ENCODE measurements at places on chromosomes 7 and 10.

DNA sequence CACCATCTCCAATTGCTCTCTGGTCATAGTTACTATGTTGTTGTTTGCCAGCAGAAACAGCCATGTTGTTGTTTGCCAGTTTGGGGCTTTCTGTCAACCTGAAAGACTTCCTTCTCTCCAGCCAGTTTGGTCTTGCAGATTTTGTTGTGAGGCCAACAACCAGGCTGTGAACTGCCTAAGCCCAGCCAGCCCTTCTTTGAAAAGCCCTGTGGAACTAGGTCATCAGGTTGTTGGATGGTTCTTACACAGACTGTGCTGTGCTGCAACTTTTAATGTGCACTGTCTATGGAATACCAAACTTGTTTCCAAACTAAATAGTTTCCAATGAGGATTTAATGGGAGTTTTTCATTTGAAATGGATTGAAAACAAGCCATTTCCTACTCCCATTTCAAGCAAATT, 592.7 kb upstream of the GALNT17 start:
- no peak for DNase-seq

DNA sequence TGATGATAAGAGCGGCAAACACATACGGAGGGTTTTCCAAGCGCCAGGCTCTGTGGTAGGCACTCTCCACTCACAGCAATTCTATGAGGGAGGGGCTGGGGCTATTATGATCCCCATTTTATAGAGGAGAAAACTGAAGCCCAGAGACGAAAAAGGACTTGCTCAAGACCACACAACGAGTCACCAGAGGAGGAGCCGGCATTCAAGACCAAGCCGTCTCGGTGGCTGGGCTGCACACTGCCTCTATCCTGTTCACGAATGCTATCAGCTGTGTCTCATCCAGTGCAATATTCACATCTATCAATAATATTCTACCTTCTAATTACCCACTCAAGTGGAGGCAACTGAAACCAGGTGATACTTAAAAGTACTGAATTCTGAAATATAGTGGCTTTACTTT, 67.8 kb upstream of the NMT2 start:
- DNase-seq: no peak

- no peak for DNase-seq
Observed at GRCh38 chr10:44460416-44460815, 75.5 kb upstream of the CXCL12 start.

GRCh38 chr7:40715053-40715430, 580.2 kb downstream of the SUGCT start:
- DNase-seq: no peak

DNA sequence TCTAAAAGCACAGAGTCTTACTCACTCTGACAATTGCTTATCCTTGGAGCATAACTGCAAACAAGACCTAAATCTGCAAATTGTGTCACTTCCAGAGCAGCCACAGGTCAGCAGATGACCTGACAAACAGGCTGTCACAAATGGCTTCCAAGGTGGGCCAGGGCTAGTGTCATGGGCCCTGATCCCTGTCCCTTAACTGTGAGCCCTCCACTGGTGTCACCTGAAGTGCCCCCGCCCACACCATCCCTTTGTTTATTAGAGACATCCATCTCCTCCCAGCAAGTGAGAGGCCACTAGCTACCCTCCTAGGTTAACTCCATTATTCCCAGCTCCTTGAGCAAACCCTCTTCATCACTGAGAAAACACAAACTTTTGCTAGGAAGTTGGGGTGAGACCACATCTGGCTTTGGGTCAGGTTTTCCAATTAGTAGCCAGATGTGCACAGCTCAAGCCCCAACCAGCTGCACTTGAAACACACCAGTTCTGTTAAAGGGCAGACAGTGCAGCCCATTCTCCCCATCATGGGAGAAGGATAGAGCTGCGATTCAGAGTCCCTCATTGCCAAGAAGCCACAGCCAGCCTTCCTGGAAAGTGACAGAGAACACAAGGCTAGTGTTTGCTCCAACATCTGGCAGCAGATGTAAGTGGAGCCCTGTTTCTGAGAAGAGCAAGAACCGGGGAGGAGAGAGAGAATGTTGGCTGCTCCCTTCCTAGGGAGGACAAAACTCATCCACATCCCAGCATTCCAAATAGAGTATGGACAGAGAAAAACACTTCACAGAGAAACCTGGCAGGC, 75.7 kb upstream of the NANOS1 start:
- no peak for DNase-seq

- no peak for DNase-seq
Observed at GRCh38 chr10:123535386-123535785, 130.8 kb upstream of the GPR26 start.

DNA sequence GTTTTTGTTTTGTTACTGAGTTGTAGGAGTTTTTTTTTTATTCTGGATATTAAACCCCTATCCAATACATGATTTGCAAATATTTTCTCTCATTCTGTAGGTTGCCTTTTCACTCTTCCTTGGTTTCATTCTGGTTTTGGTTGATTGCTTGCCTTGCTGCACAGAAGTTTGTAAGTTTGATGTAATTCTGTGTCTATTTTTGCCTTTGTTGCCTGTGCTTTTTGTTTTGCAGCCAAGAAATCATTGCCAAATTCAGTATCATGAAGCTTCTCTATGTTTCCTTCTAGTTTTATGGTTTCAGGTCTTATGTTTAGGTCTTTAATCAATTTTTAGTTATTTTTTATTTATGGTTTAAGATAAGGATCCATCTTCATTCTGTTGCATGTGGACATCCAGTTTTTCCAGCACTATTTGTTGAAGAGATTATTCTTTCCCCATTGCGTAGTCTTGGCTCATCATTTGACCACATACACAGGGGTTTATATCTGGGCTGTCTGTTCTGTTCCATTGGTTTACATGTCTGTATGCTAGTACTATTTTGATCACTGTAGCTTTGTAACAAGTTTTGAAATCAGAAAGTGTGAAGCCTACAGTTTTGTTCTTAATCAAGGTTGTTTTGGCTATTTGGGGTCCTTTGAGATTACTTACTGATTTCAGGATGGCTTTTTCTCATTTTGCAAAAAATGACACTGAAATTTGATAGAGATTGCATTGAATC, 26.4 kb downstream of the BMPR1A start:
- DNase-seq: no peak

DNA sequence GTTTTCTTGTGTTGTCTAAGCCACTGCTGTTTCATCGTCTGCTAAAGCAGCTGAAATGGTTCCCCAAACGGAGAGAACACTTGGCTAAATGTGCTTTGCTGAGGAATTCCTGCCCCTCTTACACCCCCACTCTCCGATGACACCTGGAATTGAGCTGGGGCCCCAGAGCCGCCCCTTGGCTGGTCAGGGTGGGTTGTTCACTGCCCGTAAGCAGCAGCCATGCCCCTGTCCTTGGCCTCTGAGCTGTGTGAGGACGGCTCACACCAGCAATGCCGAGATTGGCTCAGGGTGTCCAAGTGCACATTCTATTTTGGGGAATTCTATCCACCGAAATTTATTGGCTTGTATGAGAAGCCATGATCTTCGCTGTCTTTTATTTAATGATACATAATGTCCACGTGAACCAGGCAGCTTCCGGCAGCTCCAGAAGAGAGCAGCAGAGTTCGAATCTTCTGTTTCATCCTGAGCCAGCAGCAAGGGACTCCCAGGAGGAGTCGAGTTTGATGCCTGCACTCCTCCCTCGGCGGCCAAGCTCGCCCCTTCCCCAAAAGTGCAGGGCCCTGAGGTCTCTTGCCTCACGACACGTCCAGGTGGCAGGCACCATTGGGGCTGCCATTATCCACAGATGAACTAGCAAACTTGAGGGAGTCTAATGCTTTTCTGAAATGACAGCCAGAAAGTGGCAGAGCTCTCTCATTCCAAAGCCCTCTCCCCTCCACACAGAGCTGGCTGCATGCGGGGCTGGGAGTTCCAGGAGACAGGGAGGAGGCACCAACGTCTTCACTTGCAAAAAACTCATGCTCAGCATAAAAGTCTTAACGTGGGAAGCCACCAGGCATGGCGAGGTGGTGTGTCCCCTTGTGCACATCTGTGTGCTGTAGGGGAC, 114.0 kb downstream of the WDR37 start:
- no peak for DNase-seq

DNA sequence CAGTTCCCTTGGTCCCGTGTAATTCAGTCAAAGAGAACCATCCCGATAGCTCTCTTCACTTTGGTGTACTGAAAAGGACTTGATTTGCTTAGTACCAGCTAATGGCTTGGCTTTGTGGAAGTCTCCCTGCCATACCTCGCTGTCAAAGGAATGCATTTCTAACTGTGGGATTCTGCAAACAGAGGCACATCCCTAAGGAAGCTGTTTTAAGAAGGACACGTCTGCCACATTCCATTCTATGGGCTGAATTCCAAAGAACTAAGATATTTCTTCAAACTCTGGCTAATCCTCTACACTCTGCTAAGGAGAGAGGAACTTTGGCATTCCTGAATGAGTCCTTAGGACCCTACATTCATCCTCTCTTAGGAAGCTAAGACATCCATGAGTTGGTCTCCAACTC, 327.9 kb downstream of the SFMBT2 start:
- DNase-seq: peak; percentile 90

DNA sequence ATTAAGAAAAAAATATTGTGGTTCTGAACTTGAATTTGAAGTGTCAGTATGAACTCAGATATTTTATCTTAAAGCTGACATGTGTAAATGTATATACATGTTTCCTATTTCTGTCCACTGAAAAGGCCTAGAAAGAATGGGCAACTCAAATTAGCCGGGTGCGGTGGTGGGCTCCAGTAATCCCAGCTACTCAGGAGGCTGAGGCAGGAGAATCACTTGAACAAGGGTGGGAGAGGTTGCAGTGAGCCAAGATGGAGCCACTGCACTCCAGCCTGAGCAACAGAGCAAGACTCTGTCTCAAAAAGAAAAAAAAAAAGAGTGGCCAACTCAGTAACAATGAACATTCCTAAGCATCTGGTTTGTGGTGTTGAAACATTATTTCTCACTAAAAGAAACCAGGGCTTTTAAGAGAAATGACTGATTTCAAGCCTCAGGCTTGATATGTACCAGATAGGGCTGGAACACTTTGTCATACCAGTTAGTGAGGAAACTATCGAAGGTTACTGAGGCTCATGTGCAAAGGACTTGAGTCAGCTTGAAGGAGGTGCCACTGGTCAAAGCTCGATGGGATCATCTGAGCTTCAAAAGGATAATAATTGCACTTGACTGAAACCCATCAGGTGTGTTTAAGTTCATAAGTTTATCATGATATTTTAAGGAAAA, 40.5 kb downstream of the AOAH start:
- DNase-seq: no peak

DNA sequence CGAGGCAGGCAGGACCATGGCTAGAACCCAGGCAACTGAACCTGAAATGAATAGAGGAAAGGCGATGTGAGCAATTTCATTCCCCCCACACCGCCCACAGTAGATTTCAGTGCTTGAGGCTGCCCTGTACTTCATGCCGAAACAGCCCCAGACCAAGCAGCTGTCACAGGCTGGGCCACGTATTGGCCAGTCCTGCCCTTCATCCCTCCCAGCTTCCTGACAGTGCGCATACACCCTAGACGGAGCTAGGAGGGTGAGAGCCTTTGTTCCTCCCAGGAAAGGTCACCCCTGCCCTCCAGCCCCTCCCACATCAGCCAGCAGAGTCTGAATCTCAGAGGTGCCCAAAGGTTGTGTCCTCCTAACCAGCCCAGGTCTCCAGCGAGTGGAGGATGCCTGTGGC, 98.8 kb downstream of the ZMIZ1 start:
- DNase-seq: no peak

DNA sequence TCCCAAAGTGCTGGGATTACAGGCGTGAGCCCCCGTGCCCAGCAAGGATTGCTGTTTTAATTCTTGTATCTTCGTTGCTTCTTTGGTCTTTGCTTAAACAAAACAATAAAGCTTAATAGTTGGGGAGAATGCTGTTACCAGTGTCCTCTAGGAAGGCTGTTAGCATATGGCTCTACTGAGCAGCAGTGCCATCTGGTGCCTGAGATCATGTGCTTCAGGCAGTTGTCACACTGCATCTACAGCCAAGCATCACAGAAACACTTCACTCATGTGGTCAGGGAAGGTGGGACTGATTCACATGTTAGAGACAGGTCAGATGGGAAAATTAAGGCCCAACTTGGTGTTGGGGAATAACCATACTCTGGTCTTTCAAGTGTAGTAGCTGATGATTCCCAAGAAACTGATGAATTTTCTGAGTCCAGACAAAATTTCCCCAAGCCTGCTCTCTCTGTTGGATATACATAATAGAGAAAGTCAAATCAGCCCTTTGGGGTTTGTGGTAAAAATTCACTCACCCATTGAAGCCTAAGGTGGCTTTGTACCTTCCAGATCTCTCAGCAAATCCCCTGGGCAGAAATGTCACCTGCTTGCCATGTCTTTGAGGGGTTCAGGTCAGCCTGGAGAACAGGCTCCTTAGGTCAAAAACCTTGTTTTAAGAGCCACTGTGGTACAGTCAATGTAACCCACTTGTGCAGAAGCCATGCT, 28.4 kb downstream of the UBE2D4 start:
- peak; percentile 84 for DNase-seq

DNA sequence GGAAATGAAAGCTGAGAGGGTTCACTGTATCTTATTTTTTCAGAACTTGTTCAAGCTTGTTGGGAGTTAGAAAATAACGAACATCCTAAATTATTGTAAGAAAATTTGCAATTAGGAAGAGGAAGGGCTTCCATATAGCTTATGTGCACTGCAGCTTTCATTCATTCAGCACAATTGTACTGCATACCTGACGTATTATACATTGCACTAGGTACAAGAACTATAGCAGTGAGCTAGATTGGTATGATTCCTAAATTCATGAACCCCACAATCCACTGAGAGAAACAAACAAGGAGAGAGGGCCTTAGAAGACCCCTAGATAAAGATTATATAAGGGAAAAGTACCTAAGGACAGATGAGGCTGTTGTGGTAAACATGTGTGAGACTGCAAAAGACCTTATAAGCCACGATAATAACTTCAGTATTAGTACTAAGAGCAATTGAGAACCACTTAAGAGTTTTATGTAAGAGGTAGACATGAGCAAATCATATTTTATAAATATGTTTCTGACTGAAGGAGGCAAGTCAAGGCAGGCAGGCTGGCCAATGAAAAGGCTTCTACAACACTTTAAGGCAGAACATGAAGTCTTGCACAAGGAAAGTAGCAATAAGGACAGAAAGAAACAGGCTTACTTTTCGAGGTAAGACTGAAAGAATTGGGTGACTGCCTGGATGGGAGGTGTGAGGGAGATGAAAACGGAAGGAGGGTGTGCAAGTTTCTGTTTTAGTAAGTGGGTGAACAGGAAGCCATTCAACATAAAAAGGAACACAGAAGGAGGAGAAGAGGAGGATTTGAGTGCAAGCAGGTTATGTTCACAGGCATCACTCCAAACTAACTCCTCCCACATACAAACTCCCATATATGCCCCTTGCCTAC, 77.9 kb upstream of the LRRN3 start:
- no peak for DNase-seq

DNA sequence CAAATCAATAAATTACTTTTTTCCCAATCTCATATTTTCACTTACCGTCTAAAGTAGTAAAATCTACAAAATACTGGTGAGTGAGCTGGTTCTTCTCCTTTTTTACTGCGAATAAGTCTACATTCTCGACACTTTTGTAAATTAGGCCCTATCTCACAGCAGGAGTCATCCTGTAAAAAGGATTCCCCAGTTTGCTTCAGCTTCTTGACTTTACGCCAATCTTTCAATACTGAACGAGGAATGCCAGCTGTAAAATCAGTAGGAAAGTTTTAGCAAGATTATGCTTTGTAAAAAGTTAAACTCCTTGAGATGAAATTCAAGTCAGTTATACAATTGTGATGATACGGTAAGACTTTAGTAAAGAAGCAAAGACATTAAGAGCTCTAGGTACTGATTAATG, 67.3 kb downstream of the NRBF2 start:
- peak; percentile 74 for DNase-seq
